ENCODE measurements at places on chromosomes 5 and 9.

- DNase-seq = no peak
Measured at GRCh38 chr5:103546858-103547257, 15.7 kb downstream of the NUDT12 start.

- no peak for DNase-seq
Measured at GRCh38 chr5:140261403-140262171, 41.3 kb downstream of the PFDN1 start.

- no peak for DNase-seq
Measured at GRCh38 chr5:174056064-174056847, 10.8 kb downstream of the NSG2 start.

- DNase-seq = no peak
Measured at GRCh38 chr9:118459913-118460312, 755.7 kb downstream of the TLR4 start.

DNA sequence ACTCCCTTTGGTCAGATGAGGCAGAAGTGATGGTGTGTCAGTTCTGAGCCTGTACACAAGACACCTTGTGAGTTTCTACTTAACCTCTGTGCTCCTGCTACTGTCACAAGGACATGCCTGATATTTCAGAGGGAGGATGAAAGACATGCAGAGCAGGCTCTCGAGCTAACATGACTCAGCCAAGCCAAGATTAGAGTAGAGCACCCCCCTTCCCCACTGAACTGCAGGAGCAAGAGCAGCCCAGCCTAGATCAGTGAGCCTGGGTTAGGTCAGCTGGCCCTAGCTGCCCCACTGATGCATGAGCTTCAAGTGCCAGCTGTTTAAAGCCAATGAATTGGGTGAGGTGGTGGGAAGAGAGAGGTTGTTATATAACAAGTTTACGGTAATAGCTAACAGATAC lies 36.7 kb downstream of the BRINP1 start:
- DNase-seq = no peak

- no peak for DNase-seq
Measured at GRCh38 chr5:14267991-14268708, 125.0 kb downstream of the TRIO start.

DNA sequence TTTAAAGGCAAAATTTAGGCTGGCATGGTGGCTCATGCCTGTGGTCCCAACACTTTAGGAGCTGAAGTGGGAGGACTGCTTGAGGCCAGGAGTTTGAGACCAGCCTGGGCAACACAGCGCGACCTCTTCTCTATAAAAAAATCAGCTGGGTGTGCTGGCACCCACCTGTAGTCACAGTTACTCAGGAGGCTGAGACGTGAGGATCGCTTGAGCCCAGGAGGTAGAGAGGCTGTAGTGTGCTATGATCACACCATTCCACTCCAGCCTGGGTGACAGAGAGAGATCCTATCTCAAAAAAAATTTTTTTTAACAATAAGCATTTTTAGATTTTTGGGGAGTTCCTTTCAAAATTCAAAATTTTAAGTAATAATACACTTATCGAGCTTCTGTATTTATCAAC lies 63.3 kb downstream of the SPATA31C2 start:
- no peak for DNase-seq

DNA sequence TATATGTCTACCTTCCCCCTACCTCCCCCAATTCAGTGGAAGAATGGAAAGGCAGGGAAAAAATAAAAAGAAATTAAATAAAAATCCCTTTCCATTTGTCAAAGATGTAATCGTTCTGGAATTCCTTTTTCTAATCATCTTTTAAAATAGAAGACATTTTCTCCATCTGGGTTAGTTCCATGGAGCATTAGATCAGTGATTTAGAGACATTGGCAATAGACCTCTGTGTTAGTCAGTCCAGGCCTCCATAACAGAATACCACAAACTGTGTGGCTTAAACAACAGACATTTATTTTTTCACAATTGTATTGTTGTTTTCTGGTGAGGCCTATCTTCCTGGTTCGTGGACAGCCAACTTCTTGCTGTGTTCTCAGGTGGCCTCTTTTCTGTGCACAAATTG lies 516.6 kb upstream of the DAB2 start:
- DNase-seq = no peak

GRCh38 chr5:158881091-158881880 lies 218.4 kb downstream of the EBF1 start:
- no peak for DNase-seq

DNA sequence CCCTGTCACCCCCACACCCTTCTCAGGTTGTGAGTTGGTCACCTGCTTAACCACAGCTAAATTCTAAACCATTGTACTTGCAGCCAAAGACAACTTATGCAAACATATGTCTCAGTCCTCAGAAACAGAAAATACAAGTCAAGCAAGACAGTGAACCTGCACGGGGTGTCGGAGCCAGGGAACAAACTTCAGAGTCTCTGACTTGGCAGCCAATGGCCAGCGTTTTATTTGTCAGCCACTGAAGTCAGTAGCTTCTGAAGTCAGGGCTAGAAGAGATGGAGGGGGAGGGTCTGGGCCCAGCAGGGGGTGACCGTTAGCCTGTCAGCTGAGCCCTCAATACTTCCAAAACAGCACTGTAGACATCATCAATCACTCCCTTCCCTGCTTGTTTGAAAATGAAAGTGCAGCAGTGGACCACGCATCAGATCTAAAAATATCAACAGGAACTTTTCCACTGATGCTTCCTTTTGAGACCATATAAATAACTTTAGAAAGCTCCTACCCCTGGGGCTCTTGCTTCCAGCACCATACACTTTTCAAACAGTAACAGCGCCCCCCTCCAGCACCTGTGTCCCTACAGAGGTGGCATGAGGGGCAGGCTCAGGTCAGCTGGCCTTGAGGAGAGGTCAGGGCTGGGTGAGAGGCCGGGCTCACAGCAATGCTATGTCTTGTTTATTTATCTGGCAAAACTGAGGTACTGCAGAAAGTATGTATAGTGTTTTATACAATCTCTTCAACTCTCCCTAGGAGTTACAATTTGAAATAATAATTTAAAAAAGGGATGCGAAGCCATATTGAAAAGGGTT lies 142.5 kb downstream of the ACER2 start:
- DNase-seq = no peak

DNA sequence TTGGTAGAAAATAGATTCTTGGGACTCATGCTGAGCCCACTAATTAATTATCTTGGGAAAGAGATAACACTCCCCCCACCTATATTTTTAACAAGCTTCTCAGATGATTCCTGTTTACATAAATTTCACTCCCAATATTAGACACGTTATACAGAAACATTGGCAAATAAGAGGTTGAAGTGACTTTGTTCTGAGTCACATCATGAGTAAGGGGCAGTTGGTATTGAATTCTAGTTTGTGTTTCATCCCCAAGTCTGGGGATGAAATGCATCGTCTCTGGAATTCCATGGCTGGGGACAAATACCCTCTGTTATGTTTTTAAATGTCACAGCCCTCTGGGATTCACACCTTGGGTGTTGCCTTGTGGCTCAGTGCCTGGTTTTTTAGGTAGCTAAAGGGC lies 41.0 kb downstream of the BASP1 start:
- DNase-seq = no peak
